Sigmoid colon (tissue), 7 donors: ENCODE measurements at places on chromosomes 4 and X. TPM values are rescaled to one million over a fixed set of nuclear protein-coding genes. Genes with fewer than 3 reads are reported as not detected.

- DNase-seq, result peak; percentile 65
These were observed 150.5 kb downstream of the VCX3A start for GRCh38 chrX:6384371-6384770.

FATE1 gene
- not detected for total RNA-seq

CT45A2 gene
- not detected for total RNA-seq

KDR gene
- total RNA-seq, result 9.9 TPM

DNA sequence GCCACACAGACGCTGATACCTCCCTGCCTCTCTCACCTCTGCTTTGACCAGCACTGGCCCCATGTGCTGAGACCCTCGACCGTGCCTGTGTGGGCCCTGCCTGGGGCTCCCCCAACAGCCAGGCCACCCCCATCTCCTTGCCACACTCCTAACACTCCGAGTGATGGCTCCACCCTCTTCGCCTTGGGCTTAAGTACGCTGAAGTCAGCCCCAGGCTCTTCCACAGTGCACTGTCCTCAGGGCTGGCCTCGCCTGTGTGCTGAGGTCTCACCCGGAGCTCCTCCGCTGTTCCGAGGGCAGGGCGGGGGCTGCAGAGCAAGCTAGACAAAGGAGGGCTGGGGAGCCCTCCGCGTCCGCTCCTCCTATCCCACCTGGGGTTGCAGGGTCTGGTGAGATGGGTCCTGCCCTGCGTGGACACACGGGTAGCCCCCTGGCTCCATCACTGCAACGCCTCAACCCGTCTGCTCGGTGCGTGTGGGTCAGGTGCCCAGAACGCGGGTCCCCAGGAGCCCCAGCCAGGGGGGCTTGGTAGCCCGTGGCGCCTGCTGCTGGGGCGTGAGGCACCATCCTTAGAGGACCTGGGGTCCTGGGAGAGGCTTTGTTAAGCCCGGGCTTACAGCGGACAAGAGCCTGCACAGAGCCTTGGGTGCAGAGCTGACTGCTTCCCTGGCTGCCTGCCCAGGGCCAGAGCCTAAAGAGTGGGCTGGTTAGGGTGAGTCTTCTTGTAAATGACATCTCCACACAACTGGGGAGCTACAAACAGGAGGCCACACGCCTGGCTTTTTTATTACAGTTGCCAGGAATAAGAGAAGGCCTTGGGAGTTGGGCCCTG, 42.6 kb upstream of the NKX1-1 start:
- DNase-seq, result no peak

GRCh38 chrX:78979789-78980464, 34.7 kb downstream of the P2RY10 start:
- no peak for DNase-seq

- no peak for DNase-seq
These were observed 98.8 kb upstream of the STX18 start for GRCh38 chr4:4640692-4641091.

DNA sequence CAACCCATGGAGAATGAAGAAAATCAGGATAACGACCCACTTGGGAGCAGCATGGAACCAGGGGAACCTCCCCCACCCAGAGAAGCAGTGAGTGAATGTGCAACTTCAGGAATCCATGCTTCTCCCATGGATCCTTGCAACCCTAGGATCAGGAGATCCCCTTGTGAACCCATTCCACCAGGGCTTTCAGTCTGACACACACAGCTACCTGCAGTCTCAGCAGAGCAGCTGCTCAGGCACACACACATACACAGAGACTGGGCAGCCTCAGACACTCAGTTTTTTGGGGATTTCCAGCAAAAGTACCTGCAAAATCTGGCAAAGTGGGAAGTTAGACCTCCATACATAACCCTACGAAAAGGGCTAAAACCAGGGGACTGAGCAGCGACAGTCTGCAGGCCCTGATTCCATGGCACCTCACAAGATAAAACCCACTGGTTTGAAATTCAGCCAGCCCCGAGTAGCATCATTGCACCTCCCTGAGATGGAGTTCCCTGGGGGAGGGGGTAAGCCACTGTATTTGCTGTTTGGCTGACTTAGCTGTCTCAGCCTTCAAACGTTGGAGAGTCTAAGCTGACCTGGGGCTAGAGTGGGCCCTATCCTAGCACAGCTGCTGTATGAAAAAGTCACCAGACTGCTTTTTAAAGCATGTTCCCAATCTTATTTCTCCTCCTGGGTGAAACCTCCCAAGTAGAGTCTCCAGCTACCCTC, 737.5 kb upstream of the NDST4 start:
- DNase-seq, result no peak

- DNase-seq, result no peak
These were observed 18.9 kb downstream of the TIFA start for GRCh38 chr4:112266823-112267222.

SPARCL1 gene
- 1,237 TPM for total RNA-seq

GAGE12J gene
- not detected for total RNA-seq

DNA sequence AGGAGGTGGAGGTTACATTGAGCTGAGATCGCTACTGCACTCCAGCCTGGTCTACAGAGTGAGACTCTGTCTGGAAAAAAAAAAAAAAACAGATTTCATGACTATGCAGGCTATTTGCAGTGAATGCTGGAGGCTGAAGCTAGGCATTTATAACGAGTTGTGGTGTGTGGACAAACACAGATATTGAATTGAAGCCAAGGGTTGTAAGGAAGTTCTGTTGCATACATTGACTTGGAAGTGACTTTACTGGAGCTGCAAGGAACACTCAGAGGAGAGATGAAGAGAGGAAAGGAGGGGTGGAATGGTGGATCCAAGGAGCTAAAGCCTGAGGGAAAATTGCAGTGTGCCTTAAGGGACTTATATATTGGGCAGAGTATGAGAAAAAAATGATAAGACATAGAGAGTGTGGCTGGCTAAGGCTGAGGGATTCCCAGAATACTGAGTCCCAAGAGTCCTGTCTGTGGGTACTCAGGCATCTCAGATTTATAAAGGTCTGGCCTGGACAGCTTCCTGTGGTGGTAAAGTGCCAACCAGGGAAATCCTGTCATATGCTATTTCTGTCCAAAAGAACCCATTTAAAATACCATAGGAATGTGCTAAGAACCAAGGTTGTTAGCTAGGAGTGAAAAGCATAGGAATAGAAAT, 87.8 kb upstream of the GUCY1A1 start:
- no peak for DNase-seq

- peak; percentile 64 for DNase-seq
These were observed 603 bp downstream of the NDNF start for GRCh38 chr4:121071640-121072223.

CXXC4 gene
- total RNA-seq, result 3.9 TPM

CPE gene
- 51.0 TPM for total RNA-seq

DNA sequence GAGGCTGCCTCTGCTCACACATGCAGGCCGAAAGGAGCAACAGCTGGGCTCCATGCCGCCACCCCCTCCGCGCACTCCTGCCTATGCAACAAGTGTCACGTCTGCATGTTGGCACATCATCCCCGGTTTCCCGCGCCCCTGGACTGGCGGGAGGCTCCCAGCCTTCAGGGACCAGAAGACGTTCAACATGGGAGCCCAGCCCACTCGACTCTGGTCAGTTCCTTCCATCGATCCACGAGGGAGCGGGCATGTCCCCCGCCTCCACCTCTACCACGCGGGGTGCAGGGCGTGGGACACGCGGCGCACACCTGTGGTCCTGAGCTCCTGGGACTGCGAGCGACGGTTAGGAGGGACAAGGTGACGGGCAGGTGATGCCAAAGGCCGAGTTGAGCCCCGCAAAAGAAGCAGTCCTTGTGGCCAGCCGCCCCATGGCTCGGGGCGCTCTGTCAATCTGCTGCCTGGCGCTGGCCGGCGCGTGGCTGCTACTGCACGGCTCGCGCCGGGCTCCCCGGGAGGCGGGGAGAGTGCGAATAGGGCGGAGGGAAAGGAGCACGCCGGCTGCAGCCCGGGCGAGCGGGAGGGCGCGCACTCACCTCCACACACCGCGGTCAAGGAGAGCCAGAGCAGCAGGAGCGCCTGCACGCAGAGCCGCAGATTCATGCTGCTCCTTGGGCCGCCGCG, 645 bp downstream of the APLN start:
- no peak for DNase-seq

ARSH gene
- total RNA-seq, result not detected

GRCh38 chrX:73447311-73447794, 500 bp downstream of the CDX4 start:
- no peak for DNase-seq

DNA sequence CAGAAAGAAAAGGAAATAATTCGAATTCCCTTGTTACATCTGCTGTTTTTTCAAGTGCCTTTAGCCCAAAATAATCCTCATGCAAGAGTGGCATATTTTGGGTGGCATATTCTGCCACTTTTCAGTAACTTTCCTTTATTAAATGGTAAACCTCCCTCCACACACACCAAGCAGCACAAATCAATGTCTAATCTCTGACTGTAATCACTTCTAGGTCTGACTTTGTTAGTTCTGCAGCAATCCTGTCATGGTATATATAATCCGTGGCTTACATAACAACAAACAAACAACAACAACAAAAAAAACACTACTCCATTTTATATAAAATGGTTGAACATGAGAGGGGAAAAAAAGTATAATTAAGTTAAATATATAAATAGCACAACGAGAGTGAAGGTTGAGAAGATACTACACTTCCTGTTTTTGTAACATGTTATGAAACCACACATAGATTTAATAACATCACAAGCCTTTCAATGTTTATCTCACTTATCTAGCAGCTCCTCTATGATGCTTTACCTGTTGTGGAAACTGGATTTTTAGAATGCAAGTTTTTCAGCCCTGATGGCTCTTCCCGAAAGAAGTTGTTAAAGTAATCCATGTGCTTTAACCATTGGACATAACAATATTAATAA, 715.4 kb downstream of the GRXCR1 start:
- no peak for DNase-seq

TAF7L gene
- total RNA-seq, result not detected

- DNase-seq, result no peak
These were observed 24.5 kb downstream of the SLC25A43 start for GRCh38 chrX:119423631-119424030.

GRCh38 chr4:39823191-39823590, 125.3 kb downstream of the UBE2K start:
- DNase-seq, result no peak

GRCh38 chr4:10045481-10045880, 24.2 kb upstream of the SLC2A9 start:
- DNase-seq, result no peak

- DNase-seq, result no peak
These were observed 595.9 kb downstream of the CENPC start for GRCh38 chr4:66949419-66949818.

XPNPEP2 gene
- total RNA-seq, result 11.1 TPM

TEX11 gene
- total RNA-seq, result not detected

AWAT2 gene
- total RNA-seq, result not detected

GRCh38 chr4:6372649-6373525, 99.5 kb downstream of the PPP2R2C start:
- DNase-seq, result no peak

ITM2A gene
- 13.0 TPM for total RNA-seq

- no peak for DNase-seq
These were observed 55.1 kb downstream of the GPR82 start for GRCh38 chrX:41779030-41779564.
